RPMI7951 (cell line): ENCODE measurements at places on chromosomes 2 and 18. TPM values are rescaled to one million over a fixed set of nuclear protein-coding genes. Genes with fewer than 3 reads are reported as not detected.

DNA sequence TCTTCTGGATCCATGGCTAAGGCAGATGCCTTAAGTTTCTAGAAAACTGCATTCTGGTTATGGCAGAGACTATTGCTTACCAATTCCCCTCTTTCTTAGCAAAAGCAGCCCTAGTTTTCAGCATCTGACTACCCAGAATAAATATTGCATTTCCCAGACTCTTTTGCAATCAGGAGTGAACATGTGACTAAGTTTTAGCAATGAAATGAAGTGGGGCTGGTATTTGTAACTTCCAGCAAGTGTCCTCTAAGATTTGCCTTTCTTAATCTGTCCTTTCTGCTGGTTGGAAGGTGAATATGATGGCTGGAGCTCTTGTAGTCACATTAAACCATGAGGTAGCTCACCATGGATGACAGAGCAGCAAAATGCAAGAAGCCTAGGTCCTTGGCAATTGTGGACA is 132.9 kb upstream of the PKDCC start:
- DNase-seq = no peak

DNA sequence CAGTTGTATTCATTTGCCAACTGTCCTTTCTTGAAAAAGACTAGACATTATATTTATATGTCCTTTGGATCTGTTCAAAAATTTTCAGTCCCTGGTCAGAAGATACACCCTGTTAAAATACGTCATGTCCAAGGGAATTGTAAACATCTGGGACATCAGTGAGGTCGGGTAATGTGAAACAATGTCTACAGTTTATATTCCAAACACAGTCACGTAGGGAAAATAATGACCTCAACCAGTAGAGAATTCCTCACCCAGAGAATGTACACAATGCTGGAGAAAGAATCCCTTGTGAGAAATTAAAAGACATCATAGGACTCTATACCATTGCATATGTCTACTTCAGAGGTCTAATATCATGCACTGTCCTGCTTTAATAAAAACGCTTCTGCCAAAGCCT is 888.0 kb upstream of the CHAC2 start:
- DNase-seq = no peak

DNA sequence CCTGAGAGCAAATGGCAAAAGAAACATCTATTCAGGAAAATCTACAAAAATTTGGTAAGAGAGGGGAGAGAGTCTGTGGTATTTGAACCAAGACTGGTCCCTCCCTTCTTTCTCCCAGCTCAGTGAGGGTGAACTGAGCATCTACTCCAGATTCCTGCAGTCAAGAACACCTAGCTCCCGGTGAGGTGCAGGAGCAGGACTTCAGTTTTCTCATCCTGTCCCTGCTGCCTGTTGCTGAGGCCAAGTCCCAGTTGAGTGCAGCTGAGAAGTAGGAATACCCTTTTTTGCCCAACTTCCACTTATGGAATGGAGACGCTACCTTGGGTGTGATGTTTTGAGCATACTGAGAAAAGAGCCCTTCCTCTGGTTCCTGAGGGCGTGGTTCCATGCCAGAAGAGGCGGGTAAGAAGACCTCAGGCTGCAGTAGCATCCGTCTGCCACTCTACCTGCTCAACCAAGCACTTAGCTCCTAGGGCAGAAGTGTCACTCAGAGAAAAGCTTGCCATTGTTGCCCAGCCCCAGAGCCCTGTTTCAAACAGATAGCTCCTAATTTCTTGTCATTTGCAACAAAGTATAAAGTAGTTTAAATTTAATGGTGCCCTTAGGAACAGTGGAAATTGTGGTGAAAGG is 112.9 kb downstream of the SOS1 start:
- no peak for DNase-seq

DNA sequence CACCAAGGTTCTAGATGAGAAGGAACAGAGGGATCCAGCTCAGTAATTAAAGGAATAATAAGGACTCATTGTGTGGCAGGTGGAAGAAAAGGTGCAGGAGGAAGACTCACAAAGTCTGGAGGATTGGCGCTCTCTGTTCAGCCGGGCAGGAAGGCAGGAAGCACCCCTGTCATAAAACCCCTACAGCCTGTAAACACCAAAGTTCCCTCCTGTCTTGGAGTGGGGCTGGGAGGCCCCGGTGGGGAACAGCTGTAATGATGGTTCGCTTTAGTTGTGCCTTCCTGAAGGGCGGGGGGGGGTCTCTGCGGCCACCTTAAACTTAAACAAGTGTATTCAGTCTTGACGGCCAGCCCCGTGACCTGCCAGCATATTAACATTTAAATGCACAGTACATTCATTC is 84.3 kb downstream of the GBX2 start:
- no peak for DNase-seq

DNA sequence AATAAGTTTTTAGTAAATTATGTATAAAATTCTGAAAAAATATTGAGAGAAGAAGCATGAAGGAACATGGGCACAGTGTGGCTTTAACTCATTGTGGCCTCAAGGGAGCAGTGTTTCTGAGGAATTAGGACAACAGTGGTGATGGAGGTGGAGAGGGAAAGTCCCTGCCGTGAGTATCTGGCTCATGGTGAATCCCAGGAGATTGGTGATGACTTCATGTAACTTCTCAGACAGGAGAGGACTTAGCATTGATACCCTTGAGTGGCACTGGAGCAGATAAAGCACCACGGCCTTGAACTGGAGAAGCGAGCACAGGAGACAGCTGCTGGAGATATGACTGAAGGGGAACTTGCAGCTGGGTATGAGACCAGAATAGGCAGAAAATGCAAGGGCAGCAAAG is 35.0 kb upstream of the LRP1B start:
- DNase-seq = peak; percentile 2

DNA sequence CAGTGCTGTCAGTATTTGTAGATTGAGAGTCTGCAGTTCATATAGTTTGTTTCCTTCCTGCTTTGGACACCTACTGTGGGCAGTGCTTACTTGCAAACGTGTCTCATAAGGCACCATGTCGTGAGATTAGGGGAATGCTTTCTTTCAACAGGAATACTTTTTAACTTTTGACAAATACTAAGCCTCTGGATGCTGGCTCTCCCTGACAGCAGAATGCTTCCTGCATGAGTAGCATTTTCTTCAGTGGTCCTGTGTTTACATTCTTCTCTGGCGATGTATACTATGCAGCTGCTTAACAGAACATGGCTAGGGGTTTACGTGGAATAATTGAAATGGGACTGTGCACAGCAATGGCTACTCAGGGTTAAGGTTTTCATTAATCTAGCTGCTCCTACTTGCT is 807.5 kb downstream of the MBD2 start:
- DNase-seq = no peak

DNA sequence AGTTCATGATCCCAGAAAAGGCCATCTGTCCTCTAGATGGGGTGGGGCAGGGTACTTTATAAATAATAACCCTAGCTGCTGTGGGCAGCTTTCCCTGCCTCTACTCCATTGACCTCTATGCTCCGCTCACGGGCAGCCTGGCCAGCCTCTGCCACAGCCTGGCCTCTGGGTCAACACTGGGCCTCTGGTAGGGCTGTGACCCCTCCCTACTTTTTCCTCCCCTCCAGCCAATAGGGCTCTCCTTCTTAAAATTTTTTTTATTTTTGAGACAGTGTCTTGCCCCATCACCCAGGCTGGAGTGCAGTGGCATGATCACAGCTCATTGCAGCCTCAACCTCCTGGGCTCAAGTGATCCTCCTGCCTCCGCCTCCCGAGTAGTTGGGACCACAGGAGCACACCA is 4.1 kb upstream of the GAREM2 start:
- no peak for DNase-seq

GRCh38 chr2:118687192-118687591 is 160.3 kb downstream of the EN1 start:
- no peak for DNase-seq

NAT8 gene
- total RNA-seq = not detected in 2 replicates

CFC1 gene
- total RNA-seq = not detected in 2 replicates

DNA sequence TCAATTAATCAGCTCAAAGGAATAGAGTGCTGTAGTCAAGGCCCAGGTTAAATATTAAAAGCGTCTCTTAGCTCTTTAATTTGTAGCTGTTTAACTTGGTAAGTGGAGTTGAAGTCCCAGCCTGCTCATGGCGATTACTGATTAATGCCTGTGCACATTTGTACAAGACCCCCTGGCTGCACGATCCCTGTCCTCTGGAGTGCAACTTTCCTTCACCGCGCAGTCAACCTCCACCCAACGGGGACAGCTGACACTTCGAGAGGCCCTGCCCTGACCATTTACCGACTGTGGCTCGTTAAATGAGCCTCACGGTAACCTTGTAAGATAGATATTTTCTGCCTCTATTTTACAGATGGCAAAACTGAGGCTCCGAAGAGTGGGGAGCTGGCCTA is 5.5 kb upstream of the CYS1 start:
- DNase-seq = no peak

DNA sequence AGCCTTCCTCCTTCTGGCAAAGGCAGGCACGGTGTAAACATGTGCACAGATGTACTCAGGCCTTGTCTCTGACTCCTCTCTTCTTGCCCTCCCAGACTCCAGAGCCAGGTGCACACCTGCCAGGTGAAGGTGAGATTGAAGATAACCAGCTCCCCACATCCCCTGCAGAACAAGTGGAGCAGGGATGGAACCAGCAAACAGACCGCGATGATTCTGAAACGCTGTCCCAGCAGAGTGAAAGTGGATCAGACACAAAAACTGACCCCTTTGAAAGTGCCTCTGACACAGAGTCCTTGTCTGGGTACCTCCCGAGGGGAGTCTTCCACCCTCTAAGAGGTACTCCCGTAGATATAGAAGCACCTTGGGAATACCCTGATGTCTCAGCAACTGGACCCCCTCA is 77.2 kb downstream of the ARHGEF4 start:
- no peak for DNase-seq

DNA sequence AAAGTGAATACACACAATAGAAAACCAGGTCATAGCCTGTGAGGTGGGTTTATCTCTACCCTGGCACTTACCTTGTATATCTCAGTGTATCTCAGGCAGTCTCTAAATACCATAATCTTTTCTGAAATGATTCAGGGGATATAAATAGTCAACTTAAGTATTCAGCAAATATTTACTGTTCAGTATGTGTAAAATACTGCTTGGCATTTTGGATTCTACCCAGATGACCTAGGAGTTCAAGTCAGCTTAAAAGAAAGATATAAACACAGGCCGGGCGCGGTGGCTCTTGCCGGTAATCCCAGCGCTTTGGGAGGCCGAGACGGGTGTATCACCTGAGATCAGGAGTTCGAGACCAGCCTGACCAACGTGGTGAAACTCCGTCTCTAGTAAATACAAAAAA is 23.8 kb downstream of the GRHL1 start:
- DNase-seq = no peak
